Ecto neural progenitor cell (in vitro differentiated cells): ENCODE measurements at places on chromosomes 3 and 15.

GRCh38 chr15:50813865-50814264 is 48.4 kb upstream of the SPPL2A start:
- DNase-seq = no peak

- DNase-seq = no peak
Measured at GRCh38 chr15:90262426-90262825, 3.0 kb upstream of the NGRN start.

GRCh38 chr3:120498556-120499346 is 48.0 kb upstream of the FSTL1 start:
- no peak for DNase-seq

DNA sequence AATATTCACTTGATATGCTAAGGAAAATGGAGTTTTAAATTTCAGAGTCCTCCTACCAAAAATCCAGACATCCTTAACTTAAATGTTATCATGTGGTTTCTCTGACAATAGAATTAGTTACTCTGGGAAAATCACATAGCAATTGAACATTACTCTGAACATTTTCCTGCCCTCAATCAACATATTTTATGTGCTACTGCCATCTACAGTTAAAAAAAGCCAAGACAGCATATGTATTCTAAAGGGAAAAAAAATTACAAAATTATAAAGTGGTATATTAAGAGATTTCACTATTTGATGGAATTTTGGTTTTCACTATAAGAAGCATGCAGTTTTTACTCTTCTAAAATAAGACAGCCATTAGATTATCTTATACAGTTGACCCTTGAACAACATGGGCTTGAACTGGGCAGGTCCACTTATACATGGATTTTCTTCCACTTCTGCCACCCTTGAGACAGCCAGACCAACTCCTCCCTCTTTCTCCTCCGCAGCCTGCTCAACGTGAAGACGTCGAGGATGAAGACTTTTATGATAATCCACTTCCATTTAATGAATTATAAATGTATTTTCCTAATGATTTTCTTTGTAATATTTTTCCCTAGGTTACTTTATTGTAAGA is 122.3 kb downstream of the ATP1B3 start:
- no peak for DNase-seq
